Epithelial cell of prostate (primary cell): ENCODE measurements at places on chromosomes 12 and 14.

DNA sequence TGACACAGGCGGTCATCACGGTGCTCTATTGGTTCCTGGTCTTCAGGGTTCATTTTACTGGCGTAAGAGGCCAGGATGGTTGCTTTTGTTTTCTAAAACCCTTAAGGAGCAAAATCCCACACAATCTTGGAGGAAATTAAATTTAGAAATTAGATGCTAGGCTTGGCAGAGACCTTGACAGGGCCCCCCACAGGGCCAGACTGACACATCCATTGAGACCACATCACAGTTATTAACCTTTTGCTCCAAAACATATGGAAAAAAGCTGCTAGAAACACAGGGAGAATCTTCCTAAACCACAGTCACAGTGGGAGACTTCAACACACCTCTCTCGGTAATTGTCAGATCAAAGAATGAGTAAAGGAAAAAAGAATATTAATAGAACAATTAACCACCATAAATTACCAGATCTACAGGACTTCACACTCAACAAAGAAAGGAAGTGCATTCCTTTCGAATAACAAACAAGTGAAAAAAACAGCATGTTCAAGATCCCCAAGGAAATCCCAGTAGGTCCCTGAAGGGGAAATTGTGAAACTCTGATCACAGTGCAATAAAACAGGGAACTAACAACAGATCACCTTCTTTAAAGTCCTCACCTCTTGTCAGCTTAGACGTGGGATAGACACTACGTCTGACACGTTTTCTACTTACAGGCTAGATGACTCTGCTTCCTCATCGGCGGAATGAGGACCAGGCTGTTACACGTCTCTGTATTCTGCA lies 40.2 kb upstream of the TMEM179 start:
- no peak for DNase-seq

DNA sequence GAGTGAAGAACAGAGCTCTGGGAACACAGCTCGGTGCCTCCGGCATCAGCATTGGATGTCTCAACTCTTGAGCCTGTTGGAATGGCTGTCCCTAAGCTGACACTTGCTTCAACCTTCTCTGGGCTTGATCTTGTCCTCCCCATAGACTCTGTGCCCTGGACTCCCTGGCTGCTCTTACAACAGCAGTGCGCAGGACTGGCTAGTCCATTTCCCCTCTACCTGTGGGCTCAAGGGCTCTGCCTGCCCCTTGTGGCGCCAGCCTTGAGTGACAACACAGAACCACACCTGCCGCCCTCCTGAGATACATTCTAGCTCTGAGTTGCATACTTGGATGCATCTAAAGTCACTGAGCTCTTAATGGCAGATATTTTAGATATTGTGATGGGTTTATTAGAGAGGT lies 6.2 kb downstream of the CRADD start:
- DNase-seq: no peak

- DNase-seq: no peak
These were observed 25.4 kb downstream of the IL31 start for GRCh38 chr12:122148657-122149056.

DNA sequence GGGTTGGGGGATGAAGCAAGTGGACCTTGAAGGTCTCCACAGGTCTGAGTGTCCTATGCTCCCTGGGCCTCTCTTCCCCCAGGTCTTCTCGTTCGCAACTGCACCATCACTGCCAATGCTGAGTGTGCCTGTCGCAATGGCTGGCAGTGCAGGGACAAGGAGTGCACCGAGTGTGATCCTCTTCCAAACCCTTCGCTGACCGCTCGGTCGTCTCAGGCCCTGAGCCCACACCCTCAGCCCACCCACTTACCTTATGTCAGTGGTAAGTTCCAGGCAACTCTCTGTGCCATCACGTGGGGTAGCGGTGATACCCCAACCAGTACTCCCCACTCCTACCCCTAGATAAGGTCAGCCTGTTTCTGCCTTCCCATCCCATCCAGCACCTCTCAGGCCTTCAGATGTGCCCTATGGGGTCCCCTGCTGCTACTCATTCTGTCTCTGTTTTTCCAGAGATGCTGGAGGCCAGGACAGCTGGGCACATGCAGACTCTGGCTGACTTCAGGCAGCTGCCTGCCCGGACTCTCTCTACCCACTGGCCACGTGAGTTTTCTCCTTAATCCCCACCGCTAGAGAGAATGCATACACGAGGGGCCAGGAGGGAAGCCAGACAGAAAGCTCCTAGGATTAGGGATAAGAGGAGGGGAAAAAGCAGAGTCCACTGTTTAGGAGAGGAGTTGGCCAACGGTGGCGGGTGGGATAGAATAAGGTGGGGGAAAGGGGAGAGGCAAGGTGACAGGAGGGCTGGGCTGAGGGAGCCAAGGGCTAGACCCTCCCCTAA lies 1.6 kb upstream of the TAPBPL start:
- no peak for DNase-seq

GRCh38 chr14:39169541-39169900 lies 612 bp downstream of the TRAPPC6B start:
- no peak for DNase-seq

- no peak for DNase-seq
These were observed 301.1 kb downstream of the DUSP6 start for GRCh38 chr12:89051065-89051677.

DNA sequence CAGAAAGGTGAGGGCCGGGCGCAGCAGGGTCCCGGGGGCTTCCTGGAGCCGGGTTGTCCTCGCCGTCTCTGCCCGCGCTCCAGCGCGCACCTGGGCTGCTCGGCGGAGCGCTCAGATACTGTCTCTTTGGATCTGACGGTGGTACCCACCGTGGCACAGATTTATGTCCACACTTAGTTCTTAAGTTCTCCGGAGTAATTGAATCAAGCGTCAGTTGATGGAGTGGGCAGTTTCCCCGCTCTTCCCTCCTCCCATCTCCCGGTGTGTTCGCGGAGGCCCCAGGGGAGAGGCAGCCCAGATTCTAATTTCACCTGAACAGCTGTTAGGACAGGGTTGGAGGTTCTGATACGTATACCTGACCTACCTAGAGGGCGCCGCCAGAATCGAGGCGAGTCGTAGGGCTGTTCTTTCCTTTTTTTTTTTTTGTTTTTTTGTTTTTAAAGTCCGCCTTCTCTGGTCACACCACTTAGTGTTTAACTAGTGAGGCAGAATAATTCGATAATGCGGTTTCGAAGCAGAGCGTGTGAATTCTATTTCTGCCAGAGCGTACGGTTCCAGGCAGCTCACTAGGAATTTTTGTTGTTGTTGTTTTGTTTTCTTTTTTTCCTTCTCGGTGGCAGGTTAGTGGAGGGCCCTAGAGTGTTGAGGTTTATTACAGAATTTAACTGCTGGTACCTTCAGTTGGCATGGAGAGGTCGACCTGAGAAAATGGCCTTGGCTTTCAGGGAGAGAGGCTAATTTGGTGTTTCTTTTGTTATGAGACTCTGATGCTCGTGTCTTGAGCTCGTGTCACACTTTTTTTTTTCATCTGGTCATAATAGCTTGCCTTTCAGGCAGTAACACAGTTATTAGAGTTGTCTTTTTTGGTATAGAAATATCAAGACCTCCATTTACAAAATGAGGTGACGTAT lies 22.3 kb upstream of the GNS start:
- no peak for DNase-seq

DNA sequence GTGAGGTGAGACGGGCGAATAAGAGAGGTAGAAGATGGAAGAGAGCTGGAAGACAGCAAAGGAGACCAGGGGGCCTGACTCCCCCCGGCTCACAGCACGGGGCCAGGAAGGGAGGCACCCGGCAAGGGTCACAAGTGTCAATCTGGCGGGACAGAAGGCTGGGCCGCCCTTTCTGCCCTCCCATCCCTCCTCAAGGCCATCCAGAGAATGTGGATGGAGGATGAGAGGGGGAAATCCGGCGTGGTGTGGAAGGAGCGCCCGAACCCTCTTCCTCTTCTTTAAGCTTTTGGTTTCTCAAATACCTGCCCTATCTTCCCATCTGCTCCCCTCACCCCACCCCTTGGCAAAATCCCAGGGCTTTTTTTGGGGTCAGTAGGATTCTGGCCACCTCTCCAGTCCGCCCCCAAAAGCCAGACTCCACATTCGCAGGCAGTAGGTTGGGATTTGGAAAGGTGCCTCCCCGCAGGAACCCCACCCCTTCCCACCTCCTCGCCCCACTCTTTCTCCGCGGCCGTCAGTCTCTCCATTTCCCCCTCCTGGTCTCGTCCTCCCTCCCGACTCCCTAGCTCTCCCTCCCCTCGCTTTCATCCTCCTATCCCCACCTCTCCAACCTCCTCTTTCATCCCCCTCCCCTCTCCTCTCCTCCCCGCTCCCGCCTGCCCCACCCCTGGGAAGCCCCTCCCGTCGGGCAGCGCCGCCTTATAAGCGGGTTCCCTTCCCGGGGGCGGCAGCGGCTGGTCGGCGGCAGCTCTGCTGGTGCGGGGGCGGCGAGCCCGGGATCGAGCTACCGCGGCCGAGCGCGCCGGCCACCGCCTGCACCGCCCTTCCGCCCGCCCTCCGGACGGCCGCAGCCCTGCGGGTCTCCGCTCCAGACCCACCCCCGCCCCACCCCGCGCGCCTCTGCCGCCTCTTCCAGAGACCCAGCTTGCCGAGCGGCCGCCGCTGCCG lies at the start of gene PTMS:
Gene PTMS, plus strand, starts transcription at position 730 of the 948 bp plus-strand sequence. CDS start 343 bp downstream, outside the sequence.
- peak; percentile 52 for DNase-seq

- no peak for DNase-seq
These were observed 1.4 kb downstream of the TMTC1 start for GRCh38 chr12:29782285-29782870.
